ENCODE measurements at places on chromosomes 12 and 14.

- no peak for DNase-seq
Observed at GRCh38 chr12:56028511-56029165, 7.8 kb downstream of the IKZF4 start.

DNA sequence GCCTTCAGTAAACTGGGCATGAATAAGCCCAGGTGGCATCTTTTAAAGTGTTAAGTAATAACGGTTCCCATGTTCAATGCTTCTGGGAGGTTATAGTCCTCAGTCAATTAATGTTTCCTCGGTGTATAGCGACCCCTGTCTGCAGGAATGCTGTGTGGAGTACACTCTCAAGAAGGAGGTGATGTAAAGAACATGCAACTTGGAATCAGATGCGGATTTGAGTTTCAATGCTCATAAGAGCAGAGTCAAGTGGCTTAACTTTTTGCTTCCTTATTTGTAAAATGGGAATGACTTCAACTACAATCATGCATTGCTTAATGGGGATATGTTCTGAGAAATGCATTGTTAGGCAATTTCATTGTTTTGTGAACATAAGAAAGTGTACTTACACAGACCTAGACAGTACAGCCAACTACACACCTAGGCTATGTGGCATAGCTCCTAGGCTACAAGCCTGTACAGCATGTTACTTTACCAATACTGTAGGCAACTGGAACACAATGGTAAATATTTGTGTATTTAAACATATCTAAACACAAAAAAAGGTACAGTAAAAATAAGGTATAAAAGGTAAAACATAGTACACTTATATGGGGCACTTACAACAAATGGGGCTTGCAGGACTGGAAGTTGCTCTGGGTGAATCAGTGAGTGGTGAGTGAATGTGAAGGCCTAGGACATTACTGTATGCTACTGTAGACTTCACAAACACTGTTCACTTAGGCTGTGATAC, 6.7 kb upstream of the MRPS35 start:
- peak; percentile 19 for DNase-seq

DNA sequence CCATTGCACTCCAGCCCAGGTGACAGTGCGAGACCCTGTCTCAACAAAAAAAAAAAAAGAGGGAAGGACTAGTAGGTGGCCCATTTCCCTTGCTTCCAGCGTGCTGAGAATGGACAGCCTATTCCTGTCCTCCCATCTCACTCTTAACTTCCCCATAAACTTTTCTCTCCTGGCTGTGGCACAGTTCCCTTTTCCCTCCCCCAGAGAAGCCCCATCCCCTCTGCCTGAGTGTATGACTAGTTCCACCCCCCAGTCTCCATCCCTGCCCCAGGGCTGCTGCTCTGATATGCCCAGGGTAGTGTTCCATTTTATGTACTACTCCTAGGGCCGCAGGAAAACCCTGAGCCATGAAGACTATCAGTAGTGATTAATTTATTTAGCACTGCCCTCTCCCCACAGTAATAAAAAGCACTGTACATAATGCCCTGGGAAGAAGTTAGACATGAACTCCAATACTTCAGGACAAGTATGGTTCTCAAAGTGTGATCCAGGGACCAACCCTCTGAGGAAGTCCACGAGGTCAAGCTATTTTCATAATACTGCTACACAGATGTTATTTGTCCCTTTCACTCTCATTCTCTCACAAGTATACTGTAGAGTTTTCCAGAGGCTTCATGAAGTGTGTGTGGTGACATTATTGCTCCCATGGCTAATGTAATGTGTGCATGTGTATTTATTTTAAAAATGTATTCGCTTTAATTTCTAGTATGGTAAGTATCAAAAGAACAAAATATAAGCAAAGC, 11.5 kb upstream of the CHD4 start:
- DNase-seq: no peak

DNA sequence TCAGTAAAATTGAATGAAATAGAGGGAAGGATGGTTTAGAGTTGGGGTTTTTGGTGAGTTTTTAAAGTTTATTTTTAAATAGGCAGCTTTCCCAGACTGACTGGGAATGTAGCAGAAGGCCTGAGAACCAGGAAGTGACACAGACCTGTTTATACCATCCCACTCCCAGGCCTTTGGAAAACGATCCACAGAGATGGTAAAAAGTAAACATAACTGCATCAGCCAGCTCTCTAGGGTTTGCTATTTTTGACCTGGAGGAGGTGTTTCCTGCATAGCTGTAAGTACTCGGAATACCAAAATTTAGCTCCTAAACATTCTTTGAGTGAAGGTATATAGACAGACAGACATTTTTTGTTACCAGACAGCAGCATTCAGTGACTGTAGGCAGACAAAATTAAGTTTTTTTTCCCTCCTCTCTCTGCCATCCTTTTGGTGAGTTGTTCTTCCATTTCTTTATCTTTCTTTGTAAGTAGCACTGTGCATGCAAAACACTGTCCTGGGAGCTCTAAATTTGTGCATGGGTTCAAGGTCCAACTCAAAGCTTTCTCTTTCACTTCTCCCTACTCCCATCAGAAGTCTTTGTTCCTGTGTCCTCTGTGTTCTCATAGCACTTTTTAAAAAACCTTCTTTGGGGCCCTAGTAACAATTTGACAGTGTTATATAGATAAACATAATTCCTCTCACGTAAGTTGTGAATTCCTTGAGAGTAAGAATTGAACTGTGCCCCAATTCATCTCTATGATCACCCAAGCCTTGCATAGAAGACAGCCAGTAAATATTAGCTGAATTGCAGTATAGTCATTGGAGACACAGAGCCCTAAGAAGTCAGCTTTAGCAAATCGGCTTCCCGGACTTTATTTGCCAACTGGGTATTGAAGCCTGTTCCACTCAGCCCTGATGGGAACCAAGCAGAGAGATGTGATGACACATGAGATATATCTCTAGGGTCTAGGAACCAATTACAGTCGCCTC, 37.4 kb downstream of the SUSD6 start:
- no peak for DNase-seq

GRCh38 chr12:106839333-106839732, 64.9 kb downstream of the RIC8B start:
- DNase-seq: no peak

- DNase-seq: no peak
Observed at GRCh38 chr12:57850854-57851430, 4.4 kb upstream of the CTDSP2 start.

DNA sequence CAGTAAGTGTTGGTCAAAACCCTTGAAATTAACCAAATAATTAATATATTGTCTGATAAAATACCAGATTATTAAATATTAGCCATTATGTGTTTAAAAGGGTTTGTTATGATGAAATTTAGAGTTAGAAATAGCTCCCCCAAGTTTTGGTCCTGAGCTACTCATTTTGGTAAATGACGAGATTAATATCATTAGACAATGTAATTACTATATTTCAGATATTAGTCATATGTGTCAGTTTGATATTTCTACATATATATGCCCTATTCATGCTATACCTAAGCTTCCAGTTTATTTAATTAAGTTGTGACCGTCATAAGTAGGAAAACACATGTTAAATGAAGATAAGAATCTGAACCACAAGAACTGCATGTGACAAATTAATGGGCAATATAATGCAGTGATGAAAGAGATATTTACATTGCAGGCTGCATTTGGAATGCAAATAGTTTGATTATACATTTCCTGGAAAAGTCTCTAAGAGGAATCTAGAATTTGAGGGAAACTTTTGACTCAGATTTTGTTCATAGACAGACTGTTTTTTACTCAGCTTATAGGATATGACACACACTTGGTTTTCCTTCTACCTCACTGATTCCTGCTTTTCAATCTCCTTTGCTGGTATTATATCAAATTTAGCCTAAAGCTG, 70.5 kb downstream of the TBC1D30 start:
- DNase-seq: no peak

DNA sequence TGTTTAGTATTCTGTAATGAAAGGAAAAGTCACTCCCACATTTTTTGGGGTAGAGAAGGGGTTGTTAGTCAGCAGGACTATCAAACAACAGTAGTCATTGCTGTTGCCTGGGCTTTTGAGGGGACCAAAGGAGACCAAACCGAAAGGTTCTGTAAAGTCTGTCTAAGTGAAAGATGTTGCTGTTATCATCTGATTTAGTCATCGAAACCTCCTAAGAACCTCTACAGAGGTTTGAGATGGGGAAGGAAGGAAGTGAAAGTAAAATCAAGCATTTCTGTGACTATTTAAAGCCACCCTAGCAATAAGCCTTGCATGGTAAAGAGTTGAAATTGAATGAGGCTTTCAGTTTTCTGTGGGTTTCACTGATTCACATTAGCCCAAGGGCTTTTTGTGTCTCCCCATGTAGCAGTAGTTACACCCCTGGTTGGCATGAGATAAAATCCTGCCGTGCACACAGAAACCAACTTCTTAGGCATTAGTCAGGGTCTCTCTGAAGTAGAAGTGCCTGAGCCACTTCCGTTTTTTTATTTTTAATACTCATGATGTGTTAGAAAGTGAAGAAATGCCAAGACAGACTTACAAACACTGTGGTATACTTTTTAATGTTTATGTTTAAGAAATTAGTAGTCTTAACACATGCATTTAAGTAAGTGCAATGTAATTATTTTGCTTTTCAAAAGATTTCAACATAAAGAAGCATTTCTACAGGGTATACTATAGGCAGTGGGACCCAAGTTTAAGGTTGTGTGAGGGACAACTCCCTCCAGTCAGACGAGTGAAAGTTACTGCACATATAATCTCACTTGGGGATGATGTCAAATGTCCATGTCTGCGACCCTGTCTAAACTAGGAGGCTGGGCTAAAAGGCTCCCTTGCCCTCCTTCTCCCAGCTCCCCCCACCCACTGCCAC, 50.4 kb downstream of the DYRK2 start:
- no peak for DNase-seq

DNA sequence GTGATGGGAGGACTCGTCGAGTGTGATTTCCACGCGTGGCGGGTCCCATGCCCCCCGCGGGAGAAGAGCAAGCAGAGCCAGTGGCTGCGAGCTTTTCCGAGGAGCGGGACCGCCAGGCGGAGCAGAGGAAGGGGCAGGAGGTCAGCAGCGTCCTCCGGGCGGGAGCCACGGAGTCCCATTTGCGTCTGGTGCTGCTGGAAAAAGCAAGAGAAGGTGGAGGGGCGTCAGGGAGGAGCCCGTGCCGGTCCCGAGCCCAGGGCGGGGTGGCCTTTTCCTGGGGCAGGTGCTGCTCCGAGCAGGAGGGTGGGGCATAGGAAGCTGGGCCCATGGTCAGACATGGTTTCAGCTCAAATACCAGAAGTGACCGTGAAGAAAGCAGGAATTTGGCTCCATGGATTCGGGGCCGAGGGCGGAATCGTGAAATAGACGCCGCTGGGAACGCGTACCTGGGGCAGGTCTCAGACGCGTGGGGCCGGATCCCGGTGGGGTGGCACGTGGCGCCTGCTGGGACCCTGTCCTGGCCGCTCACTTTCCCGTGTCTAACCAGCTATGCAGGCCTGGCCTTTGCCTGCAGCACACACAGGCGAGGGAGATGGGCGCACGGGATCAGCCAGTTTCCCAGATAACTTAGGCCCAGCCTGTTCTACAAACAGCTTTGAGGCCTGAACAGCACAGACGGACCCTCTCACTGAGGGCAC, 60.0 kb downstream of the GALNT9 start:
- no peak for DNase-seq

GRCh38 chr14:61836184-61836583, 74.0 kb downstream of the SNAPC1 start:
- DNase-seq: no peak

- no peak for DNase-seq
Observed at GRCh38 chr12:53483225-53483978, 15.9 kb downstream of the MAP3K12 start.

DNA sequence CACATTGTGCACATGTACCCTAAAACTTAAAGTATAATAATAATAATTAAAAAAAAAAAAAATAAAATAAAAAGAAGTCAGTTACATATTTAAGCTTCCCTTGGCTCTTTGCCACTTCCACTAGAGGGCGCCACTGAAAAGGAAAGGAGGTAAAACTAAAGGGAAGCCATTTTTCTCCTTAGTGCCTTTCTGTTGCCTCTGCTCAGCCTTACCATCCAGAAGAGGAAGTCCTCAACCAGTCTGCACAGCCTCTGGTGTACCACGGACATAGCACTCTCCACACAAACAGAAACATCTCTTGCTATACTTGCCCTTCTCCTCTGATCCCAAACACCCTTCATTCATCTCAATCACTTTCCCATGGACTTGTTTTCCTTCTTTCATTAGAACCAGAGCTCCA, 169.0 kb upstream of the EEA1 start:
- DNase-seq: no peak

GRCh38 chr12:12562016-12562483, 613 bp downstream of the DUSP16 start:
- DNase-seq: no peak

- peak; percentile 73 for DNase-seq
Observed at GRCh38 chr12:118103201-118103600, 610 bp downstream of the VSIG10 start.

DNA sequence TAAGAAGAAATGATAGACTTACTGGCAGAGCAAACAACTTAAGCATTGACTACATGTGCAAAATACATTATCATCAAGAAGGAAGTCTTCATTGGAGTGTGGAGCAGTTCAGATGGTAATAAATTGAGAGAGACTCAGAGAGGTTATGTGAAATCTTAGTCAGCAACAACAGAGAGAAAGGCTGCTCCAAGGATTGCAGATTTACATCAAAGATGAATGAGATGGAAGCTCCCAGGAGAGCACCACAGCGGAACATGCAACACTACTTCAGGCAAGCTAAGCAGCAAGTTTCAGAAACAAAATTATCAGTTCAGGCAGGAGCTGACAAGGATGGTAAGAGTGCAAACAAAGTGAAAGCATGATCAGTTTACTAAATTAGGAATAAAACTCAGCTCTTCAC, 882.3 kb downstream of the LRFN5 start:
- DNase-seq: no peak

GRCh38 chr12:51620448-51620847, 29.4 kb downstream of the SCN8A start:
- DNase-seq: no peak

DNA sequence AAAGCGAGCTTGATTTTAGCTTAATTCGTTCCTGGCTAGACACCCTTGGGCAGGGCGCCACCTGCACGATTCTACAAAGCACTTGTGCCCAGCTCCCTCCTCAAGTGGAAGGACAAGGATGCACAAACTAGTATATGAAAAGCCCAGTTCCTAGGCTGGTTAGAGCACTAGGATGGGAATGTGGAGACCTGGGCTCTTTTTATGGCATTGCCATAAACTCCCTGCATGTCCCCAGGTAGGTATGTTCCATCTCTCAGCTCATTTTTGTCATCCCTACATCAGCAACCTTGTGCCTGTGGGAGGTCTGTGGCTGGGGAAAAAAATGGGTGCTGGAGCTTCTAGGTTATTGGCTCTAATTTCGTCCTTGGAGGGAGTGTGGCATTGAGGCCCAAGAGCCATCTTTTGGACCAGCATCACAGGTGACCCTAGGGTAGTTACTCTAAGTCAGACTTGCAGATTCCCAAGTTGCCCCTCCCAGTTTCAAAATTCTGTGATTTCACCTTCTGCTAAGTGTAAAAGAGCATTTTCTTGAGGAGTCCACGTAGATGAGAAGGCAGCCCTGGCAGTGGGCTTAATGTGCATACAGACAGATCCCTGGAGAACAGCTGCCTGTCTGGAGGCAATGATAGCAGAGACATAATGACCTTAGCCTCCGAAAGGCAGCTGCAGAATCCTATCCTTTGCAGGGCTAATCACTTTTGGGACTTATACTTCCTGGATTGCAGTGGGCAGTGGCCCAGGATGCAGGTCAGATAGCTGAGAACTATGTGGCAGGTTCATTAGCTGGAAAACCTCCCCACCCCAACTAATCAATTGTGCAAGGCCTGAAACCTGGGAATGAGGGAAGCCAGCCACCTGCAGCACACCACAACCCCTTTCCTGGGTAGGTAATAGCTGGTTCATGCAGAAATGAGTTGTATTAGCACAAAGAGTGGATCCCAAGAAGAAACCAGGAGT, 47.6 kb upstream of the BDKRB2 start:
- no peak for DNase-seq
